ENCODE measurements at places on chromosomes 13 and 19.

GRCh38 chr19:42335971-42336370 is 10.5 kb downstream of the MEGF8 start:
- no peak for DNase-seq

- no peak for DNase-seq
These were observed 1147.5 kb downstream of the DIAPH3 start for GRCh38 chr13:59016250-59016649.

DNA sequence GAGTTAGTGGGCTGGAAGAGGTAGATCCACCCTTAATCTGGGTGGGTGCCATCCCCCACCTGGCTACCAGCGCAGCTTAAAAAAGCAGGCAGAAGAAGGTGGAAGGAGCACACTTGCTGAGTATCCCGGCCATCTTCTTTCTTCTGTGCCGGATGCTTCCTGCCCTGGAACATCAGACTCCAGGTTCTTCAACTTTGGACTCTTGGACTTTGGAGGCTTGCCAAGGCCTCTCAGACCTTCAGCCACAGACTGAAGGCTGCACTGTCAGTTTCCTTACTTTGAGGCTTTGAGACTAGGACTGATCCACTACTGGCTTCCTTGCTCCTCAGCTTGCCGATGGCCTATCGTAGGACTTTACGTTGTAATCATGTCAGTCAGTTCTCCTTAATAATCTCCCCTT is 127.6 kb upstream of the GPC6 start:
- no peak for DNase-seq

GRCh38 chr13:107192289-107192688 is 624.4 kb upstream of the ARGLU1 start:
- DNase-seq, result no peak

DNA sequence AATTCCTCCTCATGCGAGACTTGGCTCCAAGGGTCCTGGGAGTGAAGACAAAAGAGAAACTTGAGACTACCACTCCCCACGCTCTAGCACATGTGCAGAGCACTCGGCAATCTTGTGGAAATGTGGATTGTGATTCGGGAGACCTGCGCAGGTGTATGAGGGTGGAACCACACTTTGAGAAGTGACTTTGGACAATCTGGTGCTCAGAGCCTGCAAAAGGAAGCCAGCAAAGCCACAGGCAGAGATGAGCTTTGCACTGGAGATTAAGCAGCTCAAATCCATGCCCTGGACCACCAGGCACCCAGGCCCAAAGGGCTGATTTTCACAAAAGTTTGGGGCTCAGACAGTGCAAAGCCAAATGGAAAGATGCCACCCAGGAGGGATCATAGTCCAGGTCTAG is 162.5 kb upstream of the TSHZ3 start:
- DNase-seq, result no peak

DNA sequence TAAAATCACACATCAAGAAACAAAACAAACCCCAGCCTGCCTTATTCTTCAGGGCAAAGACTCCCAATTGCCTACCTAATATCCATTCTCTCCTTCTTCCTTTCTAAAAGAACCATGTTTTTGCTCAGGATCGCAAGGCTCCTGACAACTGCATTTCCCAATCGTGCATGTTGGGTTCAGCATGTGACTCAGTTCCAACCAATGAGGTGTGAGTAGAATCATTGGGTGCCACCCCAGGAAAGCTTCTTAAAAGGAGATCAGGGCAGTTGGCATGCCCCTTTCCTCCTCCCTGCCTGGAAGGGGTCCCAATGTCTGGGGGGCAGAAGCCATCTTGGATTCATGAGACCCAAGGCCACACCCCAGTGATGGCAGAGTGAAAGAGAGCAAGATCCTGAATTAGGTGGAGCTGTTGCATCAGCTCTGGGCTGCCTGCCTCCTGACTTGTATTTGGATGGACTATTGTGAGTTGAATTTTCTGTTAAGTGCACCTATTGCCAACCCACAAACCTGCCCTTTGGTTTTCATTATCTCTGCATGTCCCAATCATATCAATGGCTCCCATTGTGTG is 26.0 kb upstream of the UBAC2 start:
- DNase-seq, result no peak

DNA sequence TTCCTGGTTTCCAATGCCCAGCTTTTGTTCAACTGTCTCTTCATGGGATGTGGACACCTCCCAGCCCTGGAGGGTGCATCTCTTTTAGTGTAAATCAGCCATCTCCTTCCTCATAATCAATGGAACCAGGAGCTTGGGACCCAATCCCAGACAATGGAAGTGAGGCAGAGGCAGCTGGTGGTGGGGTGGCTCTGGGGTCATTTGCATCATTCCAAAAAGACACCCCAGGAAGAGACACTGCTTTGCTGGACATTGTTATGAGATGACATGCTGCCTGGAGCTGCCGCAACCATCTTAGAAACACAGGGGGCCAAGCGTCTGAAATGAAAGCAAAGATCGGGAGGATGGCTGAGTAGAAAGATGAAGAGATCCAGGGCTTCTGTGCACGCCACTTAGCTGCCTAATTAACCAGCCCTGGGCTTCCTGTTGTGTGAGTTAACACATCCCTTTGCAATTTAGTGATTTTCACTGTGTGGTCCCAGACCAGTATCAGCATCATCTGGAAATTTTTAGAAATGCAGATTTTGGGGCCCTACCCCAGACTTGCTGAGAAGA is 36.1 kb downstream of the IRS2 start:
- DNase-seq, result no peak

DNA sequence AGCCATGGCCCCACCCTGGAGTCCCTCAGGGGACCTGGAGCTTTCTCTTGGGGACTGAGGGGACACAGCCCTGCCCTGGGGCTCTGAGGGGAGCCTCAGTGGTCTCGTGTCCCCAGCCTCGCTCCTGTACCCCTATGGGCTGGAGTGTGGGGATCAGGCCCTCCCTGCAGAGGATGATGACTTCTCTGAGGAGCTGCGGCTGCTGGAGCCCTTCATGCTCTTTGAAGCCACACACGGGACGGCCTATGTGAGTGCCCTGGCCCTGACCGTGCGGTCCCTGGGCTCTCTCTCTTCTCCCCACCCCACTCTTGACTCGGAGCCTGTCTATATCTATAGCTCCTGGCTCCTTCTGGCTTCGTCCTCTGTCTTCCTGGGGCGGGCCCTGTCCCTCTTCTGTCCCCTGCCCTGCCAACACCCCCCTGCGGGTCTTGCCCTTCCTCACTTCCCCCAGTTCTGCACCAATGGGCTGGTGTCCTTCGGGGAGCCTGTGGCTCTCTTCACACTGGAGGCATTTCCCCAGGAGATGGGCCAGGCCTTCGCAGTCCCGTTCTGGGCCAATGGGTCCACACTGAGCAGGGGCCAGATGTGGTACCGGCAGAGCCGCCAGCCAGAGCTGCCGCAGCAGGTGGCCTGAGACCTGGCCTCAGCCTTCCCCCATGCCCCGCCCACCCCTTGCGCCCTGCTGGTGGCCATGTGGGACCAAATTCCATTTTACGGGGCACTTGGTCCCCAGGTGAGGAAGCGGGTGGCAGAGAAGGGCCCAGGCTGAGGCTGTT is 33.1 kb downstream of the HPN start:
- no peak for DNase-seq
